ENCODE measurements at places on chromosomes 16 and 17.

DNA sequence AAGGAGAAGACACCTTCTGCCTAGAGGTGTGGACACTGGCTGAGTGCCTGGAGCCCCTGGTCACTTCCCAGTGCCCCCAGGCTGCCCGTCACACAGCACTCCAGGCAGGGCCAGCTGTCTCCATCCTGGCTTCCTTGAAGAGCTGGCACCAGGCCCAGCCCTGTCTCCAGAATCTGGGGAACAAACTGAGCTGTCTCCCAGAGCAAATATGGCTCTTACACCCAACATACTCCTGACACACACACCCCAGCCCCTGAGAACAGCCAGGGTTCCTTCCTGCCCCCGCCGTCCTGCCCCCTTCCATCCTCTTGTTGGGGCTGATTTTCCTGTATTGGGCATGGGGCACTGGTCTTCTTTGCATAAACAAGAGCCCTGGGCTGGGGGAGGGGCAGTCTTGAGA is 9.1 kb downstream of the NHERF1 start:
- DNase-seq, result no peak

GRCh38 chr16:4015275-4016004 is 100.8 kb downstream of the ADCY9 start:
- no peak for DNase-seq

- DNase-seq, result no peak
Observed at GRCh38 chr17:30217054-30217453, 18.4 kb downstream of the SLC6A4 start.

- DNase-seq, result no peak
Observed at GRCh38 chr16:3035972-3036725, 595 bp downstream of the BICDL2 start.

DNA sequence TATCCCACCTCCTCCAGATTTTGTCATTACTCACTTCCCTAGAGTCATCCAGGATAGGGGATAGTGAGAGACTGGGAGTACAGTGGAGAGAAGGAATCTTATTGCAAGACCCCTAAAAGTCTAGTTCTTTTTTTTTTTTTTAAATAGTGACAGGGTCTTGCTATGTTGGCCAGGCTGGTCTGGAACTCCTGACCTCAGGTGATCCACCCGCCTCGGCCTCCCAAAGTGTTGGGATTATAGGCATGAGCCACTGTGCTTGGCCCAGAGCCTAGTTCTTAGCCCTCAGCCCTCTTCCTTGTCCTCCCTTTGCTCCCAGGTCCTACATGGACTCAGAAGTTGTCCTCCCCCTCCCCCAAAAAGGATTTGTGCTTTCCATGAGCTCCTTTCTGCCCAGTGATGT is 2.7 kb upstream of the CHRNB1 start:
- no peak for DNase-seq
